ENCODE measurements at places on chromosomes 13 and 19.
A peak's percentile ranks its signal among the peaks of the same experiment; 100 is the strongest.

GRCh38 chr19:36058481-36059179 lies 3.9 kb downstream of the WDR62 start:
- no peak for DNase-seq

GRCh38 chr13:51370116-51370515 lies 30.6 kb downstream of the SERPINE3 start:
- DNase-seq: peak; percentile 77

DNA sequence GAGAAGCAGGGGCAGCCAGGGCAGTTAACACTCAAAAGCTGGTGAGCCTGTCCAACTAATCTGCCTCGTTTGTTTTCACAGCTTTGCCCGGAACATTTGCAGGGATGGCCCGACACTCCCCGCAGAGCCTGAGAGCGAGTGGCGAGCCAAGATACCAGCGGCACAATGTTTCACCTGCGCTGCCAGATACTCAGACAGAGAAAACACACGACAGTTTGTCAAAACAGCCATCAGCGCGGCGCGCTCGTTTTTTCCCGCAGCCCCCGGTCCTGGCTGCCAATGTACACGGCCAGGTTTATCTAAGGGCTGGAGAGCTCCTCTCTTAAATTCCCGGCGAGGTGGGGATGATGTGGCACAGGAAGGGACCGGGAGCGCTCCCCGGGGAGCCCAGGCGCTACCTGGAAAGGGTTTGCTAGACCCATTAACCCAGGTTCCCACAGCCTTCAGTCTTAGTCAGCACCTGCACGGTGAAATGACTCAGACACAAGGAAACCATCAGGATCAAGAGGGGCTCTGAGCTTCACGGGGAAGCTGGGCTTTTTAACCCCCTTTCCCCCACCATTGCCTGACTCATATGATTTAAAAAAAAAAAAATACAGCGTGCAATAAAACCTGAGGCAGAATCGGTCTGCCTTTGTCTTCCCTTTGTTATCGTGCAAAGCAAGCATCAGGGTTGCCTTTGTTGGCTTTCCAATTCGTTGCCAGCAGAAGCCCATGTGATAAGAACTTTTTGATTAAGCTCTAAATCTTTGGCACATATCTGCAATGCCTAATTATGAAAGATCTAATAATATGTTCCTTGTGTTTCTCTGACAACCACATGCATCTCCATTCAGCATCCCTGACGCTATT lies 186.2 kb downstream of the EFNB2 start:
- DNase-seq: peak; percentile 36

DNA sequence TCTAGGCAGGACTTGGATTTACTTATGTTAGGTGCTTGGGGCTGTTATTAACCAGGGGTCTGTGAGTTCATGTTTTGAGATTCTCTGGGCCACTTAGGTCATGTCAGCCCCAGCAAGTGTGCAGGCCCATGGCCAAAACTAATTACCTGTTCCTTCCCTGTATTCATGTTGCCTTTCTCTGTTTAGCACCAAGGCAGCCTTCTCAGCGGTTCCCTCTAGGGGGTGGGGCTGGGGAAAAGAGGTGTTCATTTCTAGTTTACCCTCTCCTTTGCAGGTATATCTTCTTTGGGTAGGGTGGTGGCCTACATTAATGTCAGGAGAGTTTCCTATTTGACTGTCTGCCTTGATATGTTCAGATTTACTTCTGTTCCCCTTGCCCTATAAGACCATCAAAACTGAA lies 61.7 kb downstream of the PDS5B start:
- DNase-seq: no peak

- no peak for DNase-seq
Observed at GRCh38 chr19:1471515-1472160, 7.4 kb downstream of the C19orf25 start.

- no peak for DNase-seq
Observed at GRCh38 chr19:54029301-54029700, 34.4 kb downstream of the VSTM1 start.

DNA sequence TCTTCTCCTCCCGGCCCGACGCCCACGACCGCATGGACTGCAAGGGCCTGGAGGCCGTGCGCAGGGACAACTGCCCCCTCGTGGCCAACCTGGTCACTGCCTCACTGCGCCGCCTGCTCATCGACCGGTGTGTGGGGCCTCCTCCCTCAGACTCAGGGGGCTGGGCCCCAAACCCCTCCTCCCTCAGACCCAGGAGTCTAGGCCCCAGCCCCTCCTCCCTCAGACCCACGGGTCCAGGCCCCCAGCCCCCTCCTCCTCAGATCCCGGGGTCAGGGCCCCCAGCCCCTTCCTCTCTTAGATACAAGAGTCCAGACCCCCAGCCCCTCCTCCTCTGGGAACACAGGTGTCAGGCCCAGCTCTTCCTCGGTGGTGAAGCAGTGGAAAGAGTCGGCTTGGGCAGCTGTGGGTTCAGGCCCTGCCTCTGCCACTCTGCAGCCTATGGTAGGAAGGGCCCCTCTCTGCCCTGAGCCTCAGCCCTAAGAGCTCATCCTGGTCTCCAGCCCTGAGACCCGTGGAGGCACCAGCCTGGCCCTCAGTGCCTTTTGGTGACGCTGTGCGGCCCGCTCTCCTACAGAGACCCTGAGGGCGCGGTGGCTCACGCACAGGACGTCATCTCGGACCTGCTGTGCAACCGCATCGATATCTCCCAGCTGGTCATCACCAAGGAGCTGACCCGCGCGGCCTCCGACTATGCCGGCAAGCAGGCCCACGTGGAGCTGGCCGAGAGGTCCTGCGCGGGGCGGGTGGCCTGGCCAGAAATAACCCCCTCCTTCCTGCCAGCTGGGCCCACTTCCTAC lies 3.7 kb upstream of the SPIB start:
- peak; percentile 74 for DNase-seq

DNA sequence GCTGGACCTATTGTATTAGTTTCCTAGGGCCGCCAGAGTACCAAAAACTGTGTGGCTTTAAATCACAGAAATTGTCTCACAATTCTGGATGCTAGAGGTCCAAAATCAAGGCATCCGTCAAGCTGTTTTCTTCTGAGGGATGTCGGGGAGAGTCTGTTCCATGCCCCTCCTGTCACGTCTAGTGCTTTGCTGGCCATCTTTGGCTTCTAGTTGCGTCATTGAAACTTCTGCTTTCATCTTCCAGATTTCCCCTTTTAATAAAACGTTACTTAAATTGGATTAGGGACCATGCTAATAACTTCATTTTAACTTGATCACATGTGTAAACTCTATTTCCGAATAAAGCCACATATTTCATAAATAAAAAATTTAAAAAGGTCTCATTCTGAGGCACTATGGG lies 47.5 kb downstream of the TRPM4 start:
- no peak for DNase-seq

GRCh38 chr13:87128036-87128435 lies 543.1 kb upstream of the SLITRK5 start:
- DNase-seq: peak; percentile 61

DNA sequence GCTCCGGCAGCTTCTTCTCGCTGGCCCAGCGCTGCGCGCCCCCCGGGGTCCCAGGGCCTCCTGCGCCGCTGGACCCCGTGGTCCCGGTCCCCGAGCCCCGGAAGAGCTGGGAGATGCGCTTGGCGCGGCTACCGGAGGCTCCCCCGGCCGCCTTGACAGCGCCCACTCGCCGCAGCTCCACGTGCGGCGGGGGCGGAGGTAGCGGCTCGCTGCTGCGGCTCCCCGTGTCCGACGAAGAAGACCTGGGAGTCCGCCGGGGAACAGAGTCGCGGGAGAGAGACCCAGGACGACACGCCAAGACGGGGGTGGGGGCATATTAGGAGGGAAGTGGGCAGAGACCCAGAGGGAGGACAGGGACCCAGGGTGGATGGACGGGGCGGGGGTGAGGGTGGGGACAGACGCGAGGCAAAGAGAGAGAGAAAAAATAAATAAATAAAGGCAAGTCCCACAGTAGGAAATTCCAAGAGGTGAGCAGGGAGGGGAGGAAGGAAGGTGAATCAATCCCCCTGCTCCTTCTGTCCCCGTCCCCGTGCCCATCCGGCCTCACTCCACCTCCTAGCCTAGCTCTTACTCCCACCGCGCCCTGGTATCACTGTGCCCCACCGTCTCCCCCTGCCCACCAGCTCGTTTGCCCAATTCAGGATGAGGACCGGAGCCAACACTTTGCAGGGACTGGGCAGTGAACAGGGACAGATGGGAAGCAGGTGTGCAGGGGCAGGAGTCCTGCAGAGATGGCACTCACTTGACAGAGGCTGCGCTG lies 826 bp downstream of the RASIP1 start:
- DNase-seq: no peak

GRCh38 chr13:60275208-60275607 lies 111.5 kb upstream of the DIAPH3 start:
- no peak for DNase-seq

All from choroid plexus epithelial cell (primary cell).